ENCODE measurements at places on chromosomes 11 and 22.

GRCh38 chr22:42282252-42282942, 11.9 kb upstream of the TCF20 start:
- DNase-seq = no peak

GRCh38 chr11:117152066-117152465, 8.0 kb downstream of the PAFAH1B2 start:
- no peak for DNase-seq

DNA sequence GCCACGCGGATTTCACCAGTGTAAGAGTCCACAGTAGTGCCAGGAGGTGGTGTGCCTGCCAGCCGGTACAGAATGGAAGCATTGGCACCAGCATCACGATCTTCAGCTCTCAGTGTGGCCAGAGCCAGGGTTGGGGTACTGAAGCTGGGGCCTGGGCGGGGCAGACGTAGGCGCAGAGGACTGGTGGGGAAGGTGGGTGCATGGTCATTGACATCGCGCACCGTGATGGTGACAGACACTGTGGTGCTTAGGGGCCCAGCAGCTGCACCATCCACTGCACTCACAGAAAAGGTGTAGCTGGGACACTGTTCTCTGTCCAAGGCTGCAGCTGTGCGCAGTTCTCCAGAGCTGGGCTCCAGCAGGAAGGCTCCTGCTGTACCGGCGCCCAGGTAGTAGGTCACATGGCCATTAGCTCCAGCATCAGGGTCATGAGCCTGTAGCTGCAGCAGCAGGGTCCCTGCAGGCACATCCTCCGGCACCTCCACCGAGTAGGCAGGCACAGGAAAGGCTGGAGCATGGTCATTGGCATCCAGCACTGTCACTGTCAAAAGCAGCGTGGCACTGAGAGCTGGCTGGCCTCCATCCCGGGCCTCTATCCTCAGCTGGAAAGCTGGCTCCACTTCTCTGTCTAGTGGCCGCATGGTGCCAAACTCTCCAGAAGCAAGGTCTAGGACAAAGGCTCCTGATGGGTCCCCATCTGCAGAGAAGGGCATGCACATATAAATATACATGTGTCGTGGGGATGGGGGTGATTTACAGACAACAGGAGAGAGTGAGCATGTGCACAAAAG, 7.9 kb upstream of the TPP1 start:
- DNase-seq = no peak

DNA sequence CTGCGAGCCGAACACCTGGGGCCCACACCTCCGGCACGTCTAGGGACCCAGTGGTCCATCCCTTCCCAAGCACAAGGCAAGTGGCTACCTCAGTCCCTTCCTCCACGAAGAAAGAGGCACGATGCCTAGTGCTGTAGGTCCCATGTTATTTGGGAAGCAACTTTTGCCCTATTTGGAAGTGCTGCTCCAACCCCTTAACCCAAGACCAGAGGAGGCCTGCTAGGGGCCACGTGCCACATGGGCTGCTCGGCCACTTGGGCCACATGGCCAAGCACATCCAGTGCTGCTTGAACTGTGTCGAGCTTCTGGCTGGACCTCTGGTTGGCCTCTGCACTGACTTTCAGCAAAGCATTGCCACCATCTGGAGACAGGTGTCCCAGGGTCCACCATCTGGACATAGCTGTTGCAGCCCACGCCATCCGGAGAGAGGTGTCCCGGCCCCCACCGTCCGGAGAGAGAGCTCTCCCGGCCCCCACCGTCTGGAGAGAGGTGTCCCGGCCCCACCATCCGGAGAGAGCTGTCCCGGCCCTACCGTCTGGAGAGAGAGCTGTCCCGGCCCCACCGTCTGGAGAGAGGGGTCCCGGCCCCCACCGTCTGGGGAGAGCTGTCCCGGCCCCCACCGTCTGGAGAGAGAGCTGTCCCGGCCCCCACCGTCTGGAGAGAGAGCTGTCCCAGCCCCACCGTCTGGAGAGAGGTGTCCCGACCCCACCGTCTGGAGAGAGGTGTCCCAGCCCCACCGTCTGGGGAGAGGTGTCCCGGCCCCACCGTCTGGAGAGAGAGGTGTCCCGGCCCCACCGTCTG, 6.5 kb upstream of the B4GALNT4 start:
- DNase-seq = no peak

DNA sequence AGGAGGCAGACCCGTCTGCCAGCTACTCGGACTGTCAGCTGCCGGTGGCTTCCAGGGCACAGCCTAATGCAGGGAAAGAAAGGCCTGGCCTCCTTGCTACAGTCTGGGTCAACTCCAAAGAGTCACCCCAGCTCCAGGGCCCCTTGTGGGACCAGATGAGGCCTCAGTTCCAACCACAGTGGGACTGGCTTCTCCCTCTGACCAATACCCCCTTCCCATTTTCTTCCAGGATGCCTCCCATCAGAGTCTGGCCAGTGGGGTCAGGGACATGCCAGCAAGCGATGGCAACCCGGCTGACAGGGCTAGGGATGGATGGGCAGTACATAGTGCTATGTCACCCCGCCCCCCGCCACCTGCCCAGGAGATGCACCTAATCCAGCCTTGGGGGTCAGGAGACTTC, 36.6 kb downstream of the RPUSD4 start:
- DNase-seq = no peak

- DNase-seq = no peak
Measured at GRCh38 chr11:121773076-121773475, 320.3 kb upstream of the SORL1-AS1 start.

DNA sequence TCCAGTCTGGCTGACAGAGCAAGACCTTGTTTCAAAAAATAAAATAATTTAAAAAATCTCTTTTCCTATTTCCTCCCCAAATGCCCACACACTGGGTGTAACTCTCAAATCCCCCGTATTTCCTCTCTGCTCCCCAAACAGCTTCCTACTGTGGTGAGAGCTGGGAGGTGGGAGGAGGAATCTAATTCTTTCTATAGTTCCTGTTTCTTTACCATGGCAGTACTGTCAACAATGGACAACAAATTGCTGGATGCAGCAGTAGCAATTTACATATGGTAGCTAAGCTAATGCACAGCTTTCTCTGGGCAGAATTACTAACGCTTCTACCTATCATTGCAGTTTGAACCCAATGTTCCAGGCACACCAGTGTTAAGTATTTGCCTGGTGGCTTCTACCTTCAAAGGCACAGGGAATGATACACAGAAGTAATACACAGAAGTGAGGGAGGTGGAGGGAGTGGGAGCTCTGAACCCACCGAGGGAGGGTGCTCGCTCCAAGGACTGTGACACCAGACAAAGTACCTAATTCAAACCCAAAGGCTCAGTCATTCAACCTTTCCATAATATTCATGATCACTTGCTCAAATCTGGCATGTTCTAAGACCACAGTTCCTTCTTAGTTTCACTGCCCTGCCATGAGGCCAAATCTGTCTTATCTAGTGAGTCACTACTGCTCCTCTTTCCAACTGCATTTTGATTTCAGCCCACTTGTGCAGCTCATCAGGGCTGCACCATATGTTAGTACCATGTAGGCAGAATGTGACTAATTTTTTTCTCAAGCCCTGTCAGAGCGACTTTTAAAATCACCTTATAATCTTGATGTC, 37.9 kb downstream of the CELF1 start:
- peak; percentile 82 for DNase-seq

- DNase-seq = peak; percentile 59
Measured at GRCh38 chr22:30609260-30610185, 2.5 kb downstream of the TCN2 start.

- no peak for DNase-seq
Measured at GRCh38 chr11:67411785-67412152, 3.7 kb upstream of the CARNS1 start.

DNA sequence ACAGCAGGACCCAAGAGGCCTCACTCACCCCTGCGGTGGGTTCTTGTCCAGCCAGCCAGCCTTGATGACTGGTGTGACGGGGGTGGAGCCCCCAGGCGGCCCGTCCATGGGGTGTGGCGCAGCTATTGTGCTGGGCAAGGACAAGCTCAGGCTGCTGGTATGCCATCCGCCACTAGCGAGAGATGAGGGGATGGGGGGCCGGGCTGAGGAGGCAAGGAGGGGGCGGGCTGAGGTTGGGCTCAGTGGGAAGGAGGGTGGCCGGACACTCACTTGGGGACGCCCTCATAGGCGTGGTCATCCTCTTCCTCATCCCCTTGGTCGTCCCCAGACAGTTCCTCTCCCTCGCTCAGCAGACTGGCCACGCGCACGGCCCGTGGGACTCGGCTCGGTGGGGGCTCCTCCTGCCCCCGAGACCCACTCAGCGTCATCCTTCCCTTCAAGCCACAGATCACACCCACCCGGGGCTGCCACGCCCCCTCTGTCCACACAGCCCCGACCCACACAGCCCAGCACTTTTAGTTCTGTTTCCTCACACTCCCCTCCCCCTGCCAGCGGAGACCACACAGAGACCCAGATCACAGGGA, 38.0 kb upstream of the PDE2A start:
- no peak for DNase-seq

GRCh38 chr11:13334034-13334786, 56.6 kb downstream of the BMAL1 start:
- no peak for DNase-seq

DNA sequence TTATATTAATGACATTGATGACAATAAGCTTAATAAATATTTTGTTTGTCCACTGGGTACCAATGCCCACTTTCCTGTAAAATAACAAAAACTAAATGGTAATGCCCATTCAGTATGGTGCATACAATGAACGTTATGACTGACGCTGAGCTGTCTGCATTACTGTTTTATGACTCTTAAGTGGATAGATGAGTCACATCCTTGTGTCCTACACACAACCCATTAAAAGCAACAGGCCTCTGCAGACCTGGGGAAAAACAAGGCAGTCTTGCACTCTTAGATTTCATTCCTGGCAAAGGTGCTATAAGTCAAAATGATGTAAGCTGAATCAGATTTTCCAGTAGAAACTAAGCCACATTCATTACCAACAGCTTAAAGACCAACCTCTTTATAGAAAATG, 176.3 kb upstream of the TMEM45B start:
- peak; percentile 97 for DNase-seq

- DNase-seq = no peak
Measured at GRCh38 chr11:64008914-64009633, 22.8 kb downstream of the OTUB1 start.

DNA sequence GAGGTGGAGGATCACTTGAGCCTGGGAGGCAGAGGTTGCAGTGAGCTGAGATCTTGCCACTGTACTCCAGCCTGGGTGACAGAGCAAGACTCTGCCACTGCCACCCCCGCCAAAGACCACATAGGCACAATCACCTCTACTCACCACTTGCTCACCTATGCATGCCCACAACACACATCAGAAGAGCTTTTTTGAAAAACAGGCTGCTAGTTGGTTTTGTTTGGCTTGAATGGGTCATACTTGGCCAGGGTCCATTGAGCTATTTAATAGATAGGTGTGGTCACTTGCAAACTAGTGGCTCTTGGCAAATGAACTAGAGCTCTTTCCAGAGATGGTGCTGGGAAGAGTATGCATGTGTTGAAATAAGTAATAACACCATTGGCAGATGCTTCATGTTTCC, 80.1 kb downstream of the EMSY start:
- peak; percentile 7 for DNase-seq

- DNase-seq = peak; percentile 60
Measured at GRCh38 chr22:24137595-24137994, 43.7 kb upstream of the SUSD2 start.

DNA sequence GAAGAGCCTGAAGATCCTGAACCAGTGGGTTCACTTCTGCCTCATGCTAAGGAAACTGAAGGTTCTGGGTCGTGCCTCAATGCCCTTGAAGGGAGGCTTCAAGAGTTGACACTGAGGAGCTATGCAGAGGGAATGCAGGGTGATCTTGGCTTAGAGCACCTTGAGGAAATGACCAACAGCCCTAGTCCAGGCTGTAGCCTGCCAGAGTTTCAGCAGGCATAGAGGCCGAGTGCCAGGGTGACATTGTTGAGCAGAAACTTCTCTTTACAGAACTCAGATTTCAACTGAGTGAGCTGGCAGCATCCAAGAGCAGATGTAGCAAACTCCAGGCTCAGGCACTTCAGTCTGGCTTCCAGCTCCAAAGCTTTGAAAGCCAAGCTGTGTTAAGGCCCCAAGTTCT, 23.1 kb upstream of the CAPRIN1 start:
- no peak for DNase-seq

GRCh38 chr11:69700278-69701140, 3.3 kb downstream of the FGF19 start:
- peak; percentile 49 for DNase-seq

DNA sequence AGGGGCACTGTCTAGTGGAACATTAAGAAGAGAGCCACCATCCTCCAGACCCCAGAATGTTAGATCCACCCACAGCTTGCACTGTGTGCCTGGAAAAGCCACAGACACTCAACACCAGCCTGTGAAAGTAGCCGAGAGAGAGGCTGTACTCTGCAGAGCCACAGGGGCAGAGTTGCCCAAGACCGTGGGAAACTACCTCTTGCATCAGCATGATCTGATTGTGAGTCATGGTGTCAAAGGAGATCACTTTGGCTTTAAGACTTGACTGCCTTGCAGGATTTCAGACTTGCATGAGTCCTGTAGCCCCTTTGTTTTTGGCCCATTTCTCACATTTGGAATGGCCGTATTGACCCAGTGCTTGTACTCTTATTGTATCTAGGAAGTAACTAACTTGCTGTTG, 115.9 kb upstream of the CCDC179 start:
- peak; percentile 45 for DNase-seq

- peak; percentile 42 for DNase-seq
Measured at GRCh38 chr11:27807596-27807995, 107.3 kb upstream of the BDNF start.

- peak; percentile 59 for DNase-seq
Measured at GRCh38 chr11:6705905-6706535, 22.9 kb upstream of the MRPL17 start.

DNA sequence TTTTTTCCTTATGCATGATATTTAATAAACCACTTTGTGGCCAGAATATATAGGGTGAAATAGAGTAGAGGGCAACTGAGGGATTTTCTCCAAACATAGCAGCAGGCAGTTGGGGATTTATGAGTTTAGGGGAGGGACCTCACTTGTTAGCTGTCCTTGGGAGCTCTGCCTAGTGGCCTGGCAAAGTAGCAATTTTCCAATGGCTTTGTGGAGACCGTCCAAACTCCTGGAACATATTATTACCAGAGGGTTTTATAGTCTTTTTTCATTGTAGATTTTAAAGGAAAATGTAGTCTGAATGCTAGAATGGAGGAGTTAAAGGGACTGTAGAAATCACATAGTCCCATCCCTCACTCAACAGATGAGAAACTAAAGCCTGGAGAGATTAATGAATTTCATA, 32.3 kb downstream of the AMOTL1 start:
- DNase-seq = no peak

GRCh38 chr22:40153192-40153591, 24.5 kb upstream of the TNRC6B start:
- DNase-seq = no peak

GRCh38 chr11:129804012-129804411, 11.6 kb upstream of the TMEM45B start:
- no peak for DNase-seq

DNA sequence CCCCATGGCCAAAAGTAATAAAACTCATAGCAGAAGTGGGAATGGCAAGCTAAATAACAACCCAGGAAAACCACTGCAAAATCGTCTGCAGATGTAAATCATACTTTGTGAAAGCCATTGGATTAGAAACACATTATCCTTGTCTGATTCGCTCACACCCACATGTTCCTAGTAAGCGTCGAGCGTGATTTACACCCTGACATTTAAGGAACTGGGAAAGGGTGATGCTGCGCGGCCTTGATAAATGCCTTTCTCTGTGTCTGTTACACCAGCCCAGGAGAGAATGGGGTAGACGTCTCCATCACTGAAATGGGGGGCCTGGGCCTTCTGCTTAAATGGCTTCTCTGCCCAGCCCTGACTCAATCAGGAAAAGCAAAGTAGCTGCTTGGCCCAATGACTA, 162.7 kb downstream of the NTM start:
- DNase-seq = peak; percentile 26

- DNase-seq = peak; percentile 56
Measured at GRCh38 chr11:57213342-57214097, 23.5 kb downstream of the APLNR start.
